ENCODE measurements at places on chromosomes 7 and 10.

- DNase-seq = no peak
Observed at GRCh38 chr10:32263300-32263699, 83.7 kb downstream of the EPC1 start.

- DNase-seq = no peak
Observed at GRCh38 chr10:81068460-81068859, 530.8 kb downstream of the SH2D4B start.

GRCh38 chr7:364536-364935 lies 74.6 kb downstream of the FOXL3 start:
- DNase-seq = no peak

GRCh38 chr10:9858816-9859215 lies 1158.9 kb upstream of the CELF2 start:
- no peak for DNase-seq

DNA sequence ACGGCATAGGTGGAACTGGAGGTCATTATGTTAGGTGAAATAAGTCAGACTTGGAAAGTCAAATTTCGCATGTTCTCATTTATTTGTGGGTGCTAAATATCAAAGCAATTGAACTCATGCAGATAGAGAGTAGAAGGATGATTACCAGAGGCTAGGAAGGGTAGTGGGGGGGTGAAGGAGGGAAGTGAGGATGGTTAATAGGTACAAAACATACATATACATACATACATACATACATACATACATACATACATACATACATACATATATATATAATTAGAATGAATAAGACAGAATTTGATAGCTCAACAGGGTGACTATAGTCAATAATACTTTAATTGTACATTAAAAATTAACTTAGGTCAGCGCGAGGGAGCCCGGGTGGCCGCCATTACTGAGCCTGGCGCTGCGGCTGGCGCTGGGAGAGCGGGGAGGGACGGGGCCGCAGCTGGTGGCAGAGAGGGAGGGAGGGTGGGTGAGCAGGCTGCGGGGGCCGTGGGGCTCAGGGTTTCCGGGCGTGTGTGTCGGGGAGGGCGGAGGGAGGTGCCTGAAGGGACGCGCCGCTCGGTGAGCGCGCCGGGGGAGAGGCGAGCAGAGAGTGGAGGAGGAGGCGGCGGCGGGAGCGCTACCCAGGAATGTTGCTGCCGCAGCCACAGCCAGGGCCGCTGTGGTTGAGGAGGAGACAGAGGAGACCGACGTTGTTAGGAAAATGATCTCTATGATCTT lies 85.8 kb upstream of the EGFR start:
- DNase-seq = no peak

GRCh38 chr10:123183724-123184123 lies 29.5 kb downstream of the BUB3 start:
- DNase-seq = no peak

GRCh38 chr10:33036670-33037069 lies 78.6 kb upstream of the ITGB1 start:
- DNase-seq = no peak

GRCh38 chr7:28017372-28017771 lies 163.2 kb downstream of the JAZF1 start:
- DNase-seq = no peak

DNA sequence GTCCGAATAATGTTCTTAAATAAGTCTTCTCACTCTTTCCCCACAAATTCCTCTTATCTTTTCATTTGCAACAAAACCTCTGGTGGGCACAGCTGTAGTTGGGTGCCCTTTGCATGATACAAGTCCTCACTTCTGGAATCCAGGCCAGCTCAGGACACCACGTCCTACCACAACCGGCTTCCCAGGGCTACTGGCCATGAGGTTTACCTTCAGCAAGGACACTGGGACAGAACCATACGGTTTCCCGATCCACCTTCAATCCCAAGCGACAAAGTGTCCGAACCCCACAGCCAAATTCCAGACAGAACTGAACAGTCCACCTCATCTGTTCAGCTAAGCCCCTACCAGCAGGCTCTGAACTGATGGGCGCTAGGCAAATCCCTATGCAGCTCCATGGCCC lies 174.6 kb downstream of the FAM107B start:
- DNase-seq = no peak

DNA sequence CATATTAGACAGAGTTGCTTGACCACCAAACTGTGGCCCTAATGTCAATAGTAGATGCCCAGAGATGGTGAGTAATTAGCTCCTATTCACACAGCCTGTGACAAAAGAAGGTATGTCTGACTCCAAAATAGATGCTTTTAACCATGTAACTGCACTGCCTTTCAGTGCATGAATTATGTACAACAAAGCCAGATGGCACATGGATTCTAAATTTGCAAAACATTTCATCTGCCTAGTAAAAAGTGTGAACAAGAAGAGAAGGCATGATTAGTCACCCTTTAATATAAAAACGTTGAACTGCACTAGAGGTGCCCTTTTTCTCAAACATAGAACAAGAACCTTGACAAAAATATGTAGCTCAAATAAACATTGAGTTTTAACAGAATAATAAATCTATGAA lies 35.5 kb upstream of the PTPRZ1 start:
- no peak for DNase-seq

- DNase-seq = no peak
Observed at GRCh38 chr10:78764436-78764835, 304.3 kb upstream of the ZMIZ1 start.

DNA sequence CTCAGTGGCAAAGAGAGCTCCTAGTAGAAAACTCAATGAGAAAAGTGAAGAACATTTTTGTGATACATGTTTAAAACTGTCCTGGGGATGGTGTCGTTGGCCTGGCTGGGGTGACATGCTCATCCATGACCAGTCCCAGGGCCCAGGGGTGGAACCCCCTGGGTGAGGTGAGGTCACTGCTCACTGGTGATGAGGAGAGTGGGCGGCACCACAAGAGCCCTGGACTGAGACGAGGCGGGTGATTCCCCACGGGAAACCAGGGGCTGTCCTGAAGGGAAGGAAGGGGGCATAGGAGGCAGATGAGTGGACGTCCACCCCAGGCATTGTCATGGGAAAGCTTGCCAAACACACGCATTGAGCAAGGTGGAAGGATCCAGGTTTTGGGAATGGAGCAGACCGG lies 54.6 kb downstream of the HTR5A start:
- DNase-seq = no peak

DNA sequence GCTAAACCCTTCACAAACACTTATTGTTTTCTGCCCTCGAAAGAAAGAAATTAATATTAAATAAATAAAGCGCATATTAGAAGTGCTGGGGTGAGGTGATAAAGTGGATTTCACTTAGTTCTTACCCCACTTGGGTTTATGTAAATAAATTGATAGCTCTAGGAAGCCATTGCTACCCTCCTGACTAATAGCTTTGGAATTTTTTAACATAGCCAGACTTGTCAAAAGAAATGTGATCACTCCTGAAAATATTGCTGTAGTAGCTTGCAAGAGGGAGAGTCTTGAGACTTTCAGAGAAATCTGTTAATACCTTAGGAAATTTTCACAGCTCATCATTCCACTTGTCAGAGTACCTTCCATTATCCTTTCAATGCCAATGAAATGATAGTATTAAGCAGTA lies 7.6 kb downstream of the ARL5B start:
- DNase-seq = no peak

- DNase-seq = no peak
Observed at GRCh38 chr10:48604039-48604990, 558 bp downstream of the ARHGAP22 start.

- DNase-seq = no peak
Observed at GRCh38 chr7:122628651-122629411, 70.1 kb downstream of the RNF133 start.

DNA sequence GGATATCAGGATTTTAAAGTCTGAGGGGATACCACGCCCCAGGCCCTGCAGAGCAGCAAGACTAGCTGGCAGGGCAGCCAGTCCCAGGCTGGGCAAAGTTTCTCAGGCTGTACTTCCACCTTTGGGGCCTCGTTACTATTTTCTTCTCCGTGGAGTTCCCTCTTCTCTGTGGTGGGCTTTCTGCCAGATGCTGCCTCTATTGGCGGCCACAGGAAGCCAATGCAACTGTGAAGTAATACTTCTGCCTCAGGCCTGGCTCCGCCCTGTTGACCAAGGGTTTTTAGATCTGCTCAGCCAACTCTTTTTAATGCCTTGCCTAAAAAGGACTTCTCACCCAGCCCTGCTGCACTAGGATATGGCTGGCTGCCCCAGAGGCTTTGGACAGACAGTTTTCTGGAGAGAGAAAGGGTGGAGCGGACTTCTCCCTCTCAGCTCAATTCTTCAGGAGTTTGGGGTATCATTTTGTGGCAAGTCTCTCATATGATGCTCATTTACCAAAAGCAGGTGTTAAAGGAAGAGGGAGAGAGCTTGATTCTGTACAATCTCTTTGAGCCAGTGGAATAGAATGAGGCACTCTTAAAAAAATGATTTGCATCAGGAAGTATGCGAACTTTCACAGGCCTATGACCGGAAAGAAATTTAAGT lies 67.4 kb downstream of the HHEX start:
- DNase-seq = no peak

GRCh38 chr10:11328264-11329061 lies 283.0 kb downstream of the USP6NL start:
- no peak for DNase-seq

- no peak for DNase-seq
Observed at GRCh38 chr7:46156086-46156485, 235.0 kb upstream of the IGFBP3 start.
